ENCODE measurements at places on chromosomes 5 and 9.

- no peak for DNase-seq
Observed at GRCh38 chr9:32508728-32509127, 17.3 kb downstream of the RIGI start.

GRCh38 chr9:38294220-38294960 lies 98.1 kb upstream of the ALDH1B1 start:
- no peak for DNase-seq

- DNase-seq: no peak
Observed at GRCh38 chr5:134736173-134736812, 2.1 kb upstream of the CAMLG start.

- DNase-seq: peak; percentile 34
Observed at GRCh38 chr5:66209350-66209749, 65.2 kb downstream of the SREK1 start.

GRCh38 chr9:95413793-95414192 lies 96.3 kb upstream of the FANCC start:
- no peak for DNase-seq

DNA sequence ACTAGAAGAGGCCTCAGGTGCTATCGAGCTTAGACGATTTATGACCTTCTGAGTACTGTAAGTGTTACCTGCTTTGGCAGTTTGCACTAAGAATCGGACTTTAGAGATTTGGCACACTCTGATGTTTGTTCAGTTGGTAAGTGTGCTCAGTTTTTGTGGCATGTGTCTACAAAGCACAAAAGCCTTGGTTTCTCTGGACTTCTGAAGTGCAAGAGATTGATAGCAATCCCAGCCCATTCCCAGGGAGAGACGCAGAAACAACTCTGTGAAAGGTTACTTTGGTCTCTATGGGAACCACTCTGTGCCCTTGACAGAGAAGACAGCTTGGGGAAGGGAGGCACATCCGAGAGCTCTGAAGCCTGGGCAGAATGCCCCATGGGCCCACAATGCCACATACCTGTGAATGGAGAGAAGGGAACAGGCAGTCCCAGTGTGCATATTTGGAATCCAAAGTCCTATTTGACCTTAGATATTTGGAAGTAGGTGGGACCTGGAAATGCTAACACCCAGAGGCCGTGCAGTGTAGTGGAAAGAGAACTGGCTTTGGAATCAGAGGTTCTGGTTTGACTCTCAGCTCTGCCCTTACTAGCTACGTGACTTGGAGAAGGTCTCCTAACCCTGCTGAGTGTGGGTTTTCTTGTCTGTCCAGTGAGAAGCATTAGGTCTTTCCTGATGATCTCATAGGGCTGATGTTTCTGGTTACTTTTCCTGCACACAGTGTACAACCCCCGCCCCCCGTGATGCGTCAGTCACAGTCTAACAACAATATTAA lies 194.3 kb upstream of the VLDLR start:
- no peak for DNase-seq
